ENCODE measurements at places on chromosomes 11 and 22.

DNA sequence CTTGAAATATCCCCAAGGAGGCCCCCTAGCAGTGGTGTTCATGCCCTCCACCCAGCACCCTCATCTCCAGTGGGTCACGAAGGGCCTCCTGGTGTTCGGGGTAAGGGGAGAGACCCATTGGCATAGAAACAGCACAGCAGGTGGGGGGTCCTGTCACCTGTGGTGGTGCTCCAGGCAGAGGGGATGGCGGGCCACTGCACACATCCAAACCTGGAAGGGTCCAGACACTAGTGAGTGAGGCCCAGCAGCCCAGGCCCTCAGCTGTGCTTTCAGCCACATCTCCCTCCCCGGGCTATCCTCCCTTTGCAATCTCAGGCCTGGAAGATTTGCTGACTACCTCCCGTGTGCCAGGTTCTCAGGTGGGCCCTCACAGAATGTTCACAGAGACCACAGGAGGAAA is 59.4 kb upstream of the LYVE1 start:
- no peak for DNase-seq

- DNase-seq: no peak
Observed at GRCh38 chr11:104136861-104137260, 27.1 kb downstream of the PDGFD start.

DNA sequence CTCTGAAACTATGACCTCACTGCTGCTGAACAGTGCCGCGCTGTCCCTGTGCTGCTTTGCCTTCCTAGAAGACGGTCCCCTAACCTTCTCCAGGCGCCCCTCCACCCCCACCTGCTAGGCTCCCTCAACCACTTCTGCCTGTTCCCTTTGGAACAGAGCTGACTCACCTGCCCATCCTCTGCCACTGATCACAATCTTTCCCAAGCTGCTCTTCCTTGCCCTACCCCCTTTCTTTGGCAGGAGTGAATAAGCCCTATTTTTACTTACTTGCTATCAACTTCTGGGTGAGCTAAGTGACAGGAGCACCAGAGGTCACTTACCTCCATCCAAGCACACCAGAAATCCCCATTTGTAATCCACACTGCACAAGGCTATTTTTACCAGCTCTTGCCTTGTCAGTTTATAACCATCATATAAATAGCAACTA is 116.0 kb upstream of the BID start:
- DNase-seq: no peak

- no peak for DNase-seq
Observed at GRCh38 chr11:96486890-96487611, 97.2 kb downstream of the JRKL start.

DNA sequence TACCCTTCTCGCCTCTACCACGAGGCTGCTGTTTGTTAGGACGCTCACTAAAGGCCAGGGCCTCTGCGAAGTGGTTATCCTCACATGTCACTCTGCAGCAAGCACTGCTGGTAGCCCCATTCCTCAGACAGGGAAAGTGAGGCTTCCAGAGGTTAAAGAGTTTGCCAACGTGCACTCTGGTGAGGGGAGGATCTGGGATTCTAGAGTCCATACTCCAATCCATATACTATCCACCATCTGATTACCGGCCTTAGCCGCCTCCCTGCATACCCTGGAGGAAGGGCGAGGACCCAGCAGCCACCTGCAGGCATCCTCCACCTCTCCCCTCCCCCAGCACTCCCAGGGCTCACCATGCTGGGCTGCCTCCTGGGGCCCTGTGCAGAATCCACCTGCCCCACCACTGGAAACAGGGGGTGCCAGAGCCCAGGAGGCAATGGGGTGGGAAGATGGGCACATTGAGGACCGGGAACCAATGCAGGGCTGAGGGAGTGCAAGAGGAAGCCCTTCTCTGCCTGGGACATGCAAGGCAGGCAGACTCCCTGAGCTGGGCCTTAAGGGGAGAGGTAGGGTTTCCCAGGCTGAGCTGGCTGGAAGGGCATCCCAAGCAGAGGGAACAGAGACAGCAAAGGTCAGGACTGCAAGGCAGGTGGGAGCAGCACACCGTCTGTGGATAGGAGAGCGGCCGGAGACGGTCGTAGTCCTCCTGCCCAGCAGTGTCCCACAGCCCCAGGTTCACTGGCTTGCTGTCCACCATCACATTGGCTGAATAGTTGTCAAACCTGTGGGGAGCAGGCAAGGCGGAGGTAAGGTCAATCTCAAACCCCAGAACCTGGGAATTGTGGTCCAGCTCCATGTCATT is 11.7 kb downstream of the RAC2 start:
- no peak for DNase-seq

DNA sequence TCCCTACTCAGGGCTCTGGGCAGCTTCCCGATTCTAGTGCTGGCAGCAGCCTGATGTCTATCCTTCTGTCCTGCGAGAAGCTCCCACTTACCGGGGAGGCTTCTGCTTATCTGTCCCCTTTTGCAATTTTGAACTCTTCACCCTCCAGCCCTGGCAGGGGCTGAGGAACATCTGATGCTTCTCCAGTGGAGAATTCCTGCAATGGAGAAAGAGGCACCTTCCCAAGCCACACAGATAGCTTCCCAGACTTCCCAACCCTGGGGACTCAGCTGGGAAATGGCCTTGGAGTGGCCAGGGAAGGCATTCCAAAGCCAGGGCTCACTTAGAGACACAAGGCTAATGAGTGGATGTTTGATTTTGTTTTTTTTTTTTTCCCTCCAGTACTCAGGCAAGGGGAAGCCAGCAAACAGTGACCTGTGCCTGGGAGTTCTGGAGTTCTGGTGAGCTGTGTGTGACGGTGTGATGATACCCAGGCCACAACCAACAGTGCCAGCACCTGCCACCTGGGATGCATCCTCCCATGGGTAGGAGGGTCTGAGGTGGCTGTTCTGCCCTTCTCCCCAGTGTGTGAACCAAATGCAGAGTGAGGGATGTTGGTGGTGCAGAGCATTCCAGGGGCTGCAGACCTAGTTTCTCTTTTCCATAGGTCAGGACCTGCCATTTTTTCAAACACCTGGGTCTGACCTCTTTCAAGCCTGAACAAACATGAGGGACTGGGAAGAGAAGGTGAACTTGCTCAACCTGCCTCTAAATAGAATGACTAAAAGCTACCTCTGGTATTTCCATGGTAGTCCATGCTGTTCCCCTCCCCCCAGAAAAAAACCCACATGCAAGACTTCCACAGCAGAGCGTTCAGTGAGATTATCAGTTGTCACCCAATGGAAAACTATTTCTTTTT is 95.1 kb downstream of the CCDC81 start:
- DNase-seq: no peak

DNA sequence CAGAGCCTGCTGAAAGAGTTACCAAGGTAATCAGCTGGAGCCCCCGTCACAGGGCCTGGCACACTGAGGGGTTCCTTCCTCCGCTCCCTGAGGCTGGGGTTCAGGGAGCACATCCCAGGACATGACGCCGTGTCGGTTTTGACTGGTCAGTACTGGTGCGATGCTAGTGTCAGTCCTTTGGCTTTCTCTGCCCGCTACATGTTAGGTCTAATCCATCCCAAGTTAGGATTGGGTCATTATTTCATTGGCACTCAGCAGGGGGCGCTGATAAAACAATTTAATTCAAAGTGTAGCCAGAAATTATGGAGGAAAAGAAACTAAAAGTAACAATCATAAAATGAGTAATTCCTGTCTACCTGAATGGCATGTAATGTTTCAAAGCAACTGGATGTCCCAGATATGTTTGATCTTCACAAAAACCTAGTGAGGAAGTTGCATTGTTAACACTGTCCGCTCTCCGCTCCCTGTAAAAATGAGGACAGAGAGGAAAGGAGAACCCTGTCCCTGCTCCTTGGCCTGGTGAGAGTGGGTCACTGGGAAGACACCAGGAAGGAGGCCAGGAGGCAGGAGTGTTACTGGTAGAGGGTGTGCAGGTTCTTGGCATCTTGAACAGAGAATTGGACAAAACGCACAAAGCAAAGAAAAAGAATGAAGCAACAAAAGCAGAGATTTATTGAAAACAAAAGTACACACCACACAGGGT is 27.1 kb downstream of the TSKU start:
- no peak for DNase-seq

DNA sequence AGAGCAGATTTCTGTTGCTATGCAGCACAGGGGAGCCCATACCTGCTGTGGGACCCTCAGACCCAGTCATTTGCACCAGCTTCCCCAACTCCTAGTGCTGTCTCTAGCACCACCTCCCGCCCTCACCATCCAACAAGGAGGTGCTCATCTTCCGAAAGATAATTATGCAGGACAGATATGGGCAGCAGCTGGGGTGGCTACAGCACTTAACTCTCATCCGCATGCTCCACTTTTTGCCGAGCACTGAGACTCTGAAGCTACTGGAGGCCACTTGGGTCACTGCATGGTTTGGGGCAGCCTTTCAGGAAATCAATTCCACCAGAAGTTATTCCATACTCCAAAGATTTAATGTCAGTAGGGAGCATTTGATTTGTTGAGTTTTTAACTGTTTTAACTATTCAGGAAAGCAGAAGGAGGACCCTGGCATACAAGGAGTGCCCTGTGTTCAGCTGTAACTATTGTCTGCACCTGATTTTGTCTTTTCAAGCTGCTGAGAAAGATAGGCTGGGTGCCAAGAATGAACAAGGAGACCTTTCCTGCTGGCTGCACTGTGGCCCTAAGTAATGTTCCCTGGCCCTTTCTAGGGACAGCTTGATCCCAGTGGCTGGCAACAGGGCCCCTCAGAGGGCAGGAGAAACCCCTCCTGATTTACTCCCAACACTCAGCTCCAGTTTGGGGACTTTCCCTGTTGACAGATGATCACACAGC is 67.3 kb upstream of the CSNK2A3 start:
- DNase-seq: no peak

- DNase-seq: no peak
Observed at GRCh38 chr11:134500621-134501020, 88.6 kb upstream of the B3GAT1 start.

DNA sequence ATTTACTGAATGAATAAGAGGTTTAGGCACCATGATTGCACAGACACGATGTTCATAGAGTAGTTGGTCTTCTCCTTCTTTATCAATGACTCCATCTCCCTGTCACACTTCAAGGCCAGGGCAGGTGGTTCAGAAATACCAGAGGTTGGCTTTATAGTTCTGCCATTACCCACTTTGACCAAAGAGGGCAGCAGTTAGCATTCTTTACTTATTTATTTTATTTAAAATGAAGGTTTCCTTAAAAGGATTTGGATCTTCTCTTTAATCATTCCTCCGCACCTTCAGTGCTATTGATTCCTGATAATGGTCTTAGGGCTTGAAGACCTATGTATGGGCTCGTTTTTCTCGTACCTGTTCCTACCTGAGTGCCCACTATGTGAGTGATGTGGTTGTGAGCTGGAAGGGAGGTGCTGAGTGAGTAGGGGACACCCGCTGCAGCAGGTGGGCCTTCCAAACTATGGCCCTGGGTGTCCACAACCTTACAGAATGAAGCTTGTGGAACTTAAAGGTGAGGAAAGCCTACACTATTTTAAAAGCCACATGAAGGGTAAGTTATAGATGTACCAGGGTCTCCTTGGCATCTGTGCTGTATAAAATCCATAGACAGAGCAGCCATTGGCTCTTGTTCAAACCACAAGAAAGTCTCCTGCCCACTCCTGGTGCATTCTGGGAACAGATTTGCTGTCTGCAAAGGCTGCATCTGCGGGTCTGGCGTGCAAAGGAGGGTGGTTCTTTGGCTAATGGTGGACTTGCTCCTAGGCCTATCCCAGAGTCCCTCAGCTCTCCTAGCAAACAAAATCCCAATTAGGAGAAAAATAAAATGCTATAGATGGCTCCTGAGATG is 35.0 kb downstream of the TIMP3 start:
- no peak for DNase-seq

DNA sequence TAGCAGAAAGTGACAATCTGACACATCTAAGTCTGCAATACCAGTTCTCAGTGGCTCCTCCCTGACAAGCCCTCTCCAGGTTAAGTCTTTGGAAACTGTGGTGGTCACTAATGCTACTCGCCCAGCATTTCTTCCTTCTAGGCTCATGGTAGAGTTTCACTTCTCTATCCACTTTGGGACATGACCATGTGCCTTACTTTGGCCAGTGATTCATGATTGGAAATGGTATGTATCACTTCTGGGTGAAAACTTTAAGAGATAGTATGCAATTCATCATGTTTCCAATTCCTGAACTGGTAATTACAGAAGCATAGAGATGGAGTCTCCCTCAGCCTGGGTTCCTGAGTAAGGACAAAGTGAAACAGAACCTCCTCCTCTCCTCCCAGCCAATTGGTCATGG is 151.5 kb upstream of the LMO1 start:
- DNase-seq: no peak

- DNase-seq: no peak
Observed at GRCh38 chr11:122786896-122787295, 51.4 kb upstream of the CRTAM start.

GRCh38 chr11:93514712-93515111 is 28.5 kb downstream of the SMCO4 start:
- DNase-seq: no peak

DNA sequence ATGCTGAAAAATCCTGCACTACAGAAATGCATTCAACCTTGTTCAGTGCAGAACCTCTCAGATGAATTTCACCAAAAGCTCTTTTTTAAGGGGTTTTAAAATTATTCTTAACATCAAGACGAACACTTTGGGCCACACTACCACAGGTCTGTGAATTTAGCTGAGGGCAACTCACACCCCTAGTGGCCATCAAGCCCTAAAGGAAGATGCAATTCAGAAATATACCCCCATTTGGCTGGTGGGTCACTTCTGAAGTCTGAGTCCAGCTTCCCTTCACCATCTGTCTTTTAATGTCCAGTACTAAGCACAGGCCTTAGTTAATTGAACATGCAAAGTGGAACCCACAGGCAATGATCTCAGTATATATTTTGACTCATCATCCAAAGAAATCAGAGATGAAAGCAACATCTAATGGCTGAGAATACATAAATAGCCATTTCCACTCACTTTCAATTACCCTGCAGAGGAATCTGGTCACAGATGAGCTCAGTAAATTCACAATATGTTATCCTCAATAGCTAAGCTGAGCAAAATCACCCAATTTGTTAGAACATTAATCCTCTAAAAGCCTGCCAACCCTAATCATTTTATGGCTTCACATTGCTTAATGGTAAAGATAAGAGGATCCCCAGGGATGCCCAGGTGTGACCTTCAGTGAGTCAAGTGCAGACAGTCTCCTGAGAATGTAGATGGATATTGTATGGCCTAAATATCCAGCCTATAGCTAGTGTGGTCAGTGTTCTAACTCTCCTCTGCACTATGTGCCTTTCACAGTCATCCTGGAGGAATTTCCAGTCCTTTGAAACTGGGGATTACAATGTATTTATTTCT is 50.3 kb downstream of the FAM76B start:
- no peak for DNase-seq

DNA sequence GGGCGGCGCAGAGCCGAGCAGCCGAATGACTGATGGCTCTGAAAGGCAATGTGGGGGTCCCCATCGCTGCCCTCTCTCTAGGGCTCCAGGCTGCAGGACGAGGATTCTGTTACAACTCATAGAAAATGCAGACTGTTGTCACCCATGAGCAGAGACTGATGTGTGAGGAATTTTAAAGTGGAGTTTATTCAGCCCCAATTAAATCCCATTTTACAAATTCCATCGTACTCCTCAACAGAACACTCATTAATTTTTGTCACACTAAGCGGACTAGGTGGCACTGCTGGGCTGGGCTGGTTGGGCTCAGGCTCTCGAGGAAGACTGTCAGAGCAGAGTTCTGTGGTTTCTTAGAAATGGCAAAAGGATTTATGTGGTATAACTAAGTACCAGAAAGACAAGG is 102.6 kb upstream of the SPON1 start:
- no peak for DNase-seq

All from NCI-H2107 (cell line).